ENCODE measurements at places on chromosomes 13 and 19. TPM values are rescaled to one million over a fixed set of nuclear protein-coding genes. Genes with fewer than 3 reads are reported as not detected.

- peak; percentile 76 for DNase-seq
Observed at GRCh38 chr13:36531746-36532486, 99.6 kb downstream of the CCNA1 start.

GRCh38 chr13:20270163-20270865 is 38.2 kb upstream of the GJB6 start:
- no peak for DNase-seq

Gene TLE2
- 20.6 TPM for total RNA-seq

DNA sequence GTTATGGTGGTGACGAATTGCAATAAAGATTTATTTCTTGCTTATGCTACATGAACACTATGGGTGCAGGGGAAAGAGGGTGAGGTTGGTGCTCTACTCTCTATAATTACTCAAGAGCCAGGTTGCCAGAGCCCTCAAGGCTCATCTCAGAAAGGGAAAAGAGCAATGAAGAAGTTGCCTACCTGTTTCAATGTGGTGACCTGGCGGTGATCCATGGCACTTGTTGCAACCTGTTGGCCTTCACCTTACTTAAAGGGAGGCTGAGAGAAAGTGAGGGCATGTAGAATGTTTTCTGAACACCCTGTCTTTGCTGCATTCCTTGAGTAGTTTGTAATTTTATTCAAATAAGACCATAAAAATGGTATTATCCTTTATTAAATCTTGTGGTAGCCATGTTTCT is 394.4 kb downstream of the GPC6 start:
- DNase-seq, result no peak

Gene PRR22
- 0.33 TPM for total RNA-seq

Gene TMEM86B
- total RNA-seq, result 1.1 TPM

DNA sequence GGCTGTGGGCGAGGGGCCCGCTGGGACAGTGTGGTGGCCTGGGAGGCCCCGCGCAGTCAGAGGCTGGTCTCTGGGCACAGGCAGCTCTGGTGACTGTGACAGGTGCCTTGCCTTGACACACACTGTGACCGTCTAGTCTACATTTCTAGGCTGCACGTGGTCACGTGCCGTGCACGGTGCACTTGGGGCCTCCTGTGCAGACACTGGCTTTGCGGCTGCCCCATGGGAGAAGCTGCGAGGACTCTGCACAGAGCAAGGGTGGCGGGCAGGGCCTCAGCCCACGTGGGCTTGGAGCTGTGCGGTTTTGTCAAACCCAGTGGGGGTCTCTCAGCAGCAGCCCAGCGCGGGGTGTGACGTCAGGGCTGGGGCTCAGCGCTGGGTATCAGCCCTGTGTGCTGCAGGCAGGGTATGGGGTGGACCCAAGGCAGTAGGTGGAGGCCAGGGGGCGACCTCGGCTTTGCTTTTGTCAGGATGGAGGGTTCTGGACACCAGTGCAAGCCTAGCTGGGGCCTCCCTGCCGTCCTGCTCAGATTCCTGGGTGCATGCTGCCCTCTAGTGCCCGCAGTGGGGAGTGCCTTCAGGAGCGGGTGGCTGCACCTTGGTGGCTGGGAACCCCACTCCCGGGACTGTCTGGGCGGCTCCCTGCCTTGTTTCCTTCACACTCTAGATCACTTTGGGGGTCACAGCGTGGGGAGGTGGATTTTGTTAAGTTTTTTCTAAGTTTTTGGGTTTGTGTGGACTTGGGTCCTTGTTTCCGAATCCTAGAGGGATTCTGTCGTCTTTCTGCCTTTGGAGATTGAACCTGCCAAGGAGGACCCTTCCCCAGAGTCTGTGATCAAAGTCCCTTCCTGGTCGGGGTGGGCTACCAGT is 62.6 kb downstream of the KDM4B start:
- DNase-seq, result peak; percentile 17

Gene CDC37
- total RNA-seq, result 335 TPM

DNA sequence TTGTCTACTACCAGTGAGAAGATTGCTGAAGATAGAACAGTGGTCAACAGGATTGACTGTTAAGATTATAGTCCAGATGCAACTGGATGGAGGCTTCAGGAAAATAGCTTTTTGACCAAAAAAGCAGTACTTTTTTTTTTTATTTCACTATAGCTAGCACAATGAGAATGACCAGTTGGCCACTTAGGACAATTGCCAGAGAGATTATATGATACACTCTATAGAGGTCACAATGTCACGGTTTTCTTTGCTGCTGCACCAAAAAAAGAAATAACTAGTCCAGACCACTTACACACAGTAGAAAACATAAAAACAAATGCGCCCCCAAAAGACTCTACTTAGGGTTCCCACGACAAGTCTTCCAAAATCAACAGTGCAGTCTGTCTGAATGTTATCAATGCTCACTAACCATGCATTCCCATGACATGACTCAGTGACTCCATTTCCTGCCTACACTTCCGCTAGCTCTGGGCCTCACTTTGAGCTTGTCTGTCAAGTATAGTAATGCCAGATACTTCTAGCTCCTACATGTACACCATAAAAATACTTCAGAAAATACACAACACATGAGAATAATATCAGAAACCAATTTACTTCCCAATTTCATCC is 209.1 kb upstream of the STARD13 start:
- peak; percentile 100 for DNase-seq

- no peak for DNase-seq
Observed at GRCh38 chr13:110156301-110157049, 150.5 kb downstream of the COL4A1 start.

GRCh38 chr19:1076951-1077350 is 10.0 kb downstream of the ARHGAP45 start:
- no peak for DNase-seq

DNA sequence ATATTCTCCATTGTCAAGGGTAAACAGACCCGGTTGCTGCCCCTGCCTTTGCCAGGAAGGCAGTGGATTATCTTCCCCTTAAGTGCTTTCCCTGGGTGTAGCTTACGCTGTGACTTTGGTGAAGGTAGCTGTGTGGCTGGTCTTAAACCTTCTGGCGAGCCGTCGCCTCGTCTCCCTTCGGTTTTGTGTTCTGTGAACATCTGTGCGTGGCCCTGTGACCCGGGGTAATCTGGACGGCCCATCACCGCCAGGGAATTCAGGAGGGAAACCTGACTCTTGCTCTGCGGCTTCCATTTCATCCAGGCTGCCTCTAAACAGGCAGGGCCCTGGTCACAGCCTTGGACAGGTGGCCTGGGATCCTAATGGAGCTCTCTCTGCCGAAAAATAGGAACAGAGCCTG is 78.7 kb downstream of the SHISA2 start:
- no peak for DNase-seq

DNA sequence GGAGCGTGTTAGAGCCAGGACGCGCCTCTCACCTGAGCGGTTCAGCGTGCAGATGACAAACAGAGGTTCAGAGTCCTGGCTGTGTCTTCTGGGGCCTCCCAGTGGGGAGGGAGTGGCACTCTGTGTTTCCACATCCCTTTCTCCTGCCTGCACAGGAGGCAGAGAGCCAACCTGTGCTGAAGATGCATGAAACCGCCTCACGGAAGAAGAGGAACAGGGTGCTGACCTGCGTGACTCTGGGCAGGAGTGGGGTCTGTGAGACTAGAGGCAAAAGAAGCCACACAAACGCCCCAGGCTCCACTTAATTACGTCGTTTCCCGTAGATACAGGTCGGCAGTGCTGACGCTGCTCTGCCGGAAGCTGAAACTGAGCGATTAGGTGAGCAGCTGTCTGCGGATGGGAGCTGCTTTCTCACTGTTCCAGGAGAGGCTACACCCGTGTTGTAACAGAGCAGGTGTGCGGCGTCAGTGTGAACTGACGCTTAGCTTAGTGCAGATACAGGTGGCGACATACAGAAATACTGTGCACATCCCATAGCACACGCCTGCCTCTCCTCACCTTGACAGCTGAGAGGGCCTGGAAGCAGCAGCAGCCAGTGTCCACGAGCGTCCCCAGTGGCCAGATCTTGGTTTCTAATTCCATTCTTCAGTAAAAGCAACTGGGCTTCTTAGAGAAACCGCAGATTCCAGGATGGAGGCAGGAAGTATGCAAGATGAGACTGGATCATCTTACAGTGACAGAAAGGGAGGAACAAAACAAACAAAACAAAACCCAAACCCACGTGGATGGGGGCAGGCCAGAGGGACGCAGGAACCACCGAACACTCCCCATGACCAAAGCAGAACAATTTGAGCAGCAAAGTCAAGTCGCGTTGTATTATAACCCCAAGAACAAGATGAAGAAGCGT is 37.7 kb upstream of the MCF2L start:
- no peak for DNase-seq

Gene TEX30
- 33.7 TPM for total RNA-seq

DNA sequence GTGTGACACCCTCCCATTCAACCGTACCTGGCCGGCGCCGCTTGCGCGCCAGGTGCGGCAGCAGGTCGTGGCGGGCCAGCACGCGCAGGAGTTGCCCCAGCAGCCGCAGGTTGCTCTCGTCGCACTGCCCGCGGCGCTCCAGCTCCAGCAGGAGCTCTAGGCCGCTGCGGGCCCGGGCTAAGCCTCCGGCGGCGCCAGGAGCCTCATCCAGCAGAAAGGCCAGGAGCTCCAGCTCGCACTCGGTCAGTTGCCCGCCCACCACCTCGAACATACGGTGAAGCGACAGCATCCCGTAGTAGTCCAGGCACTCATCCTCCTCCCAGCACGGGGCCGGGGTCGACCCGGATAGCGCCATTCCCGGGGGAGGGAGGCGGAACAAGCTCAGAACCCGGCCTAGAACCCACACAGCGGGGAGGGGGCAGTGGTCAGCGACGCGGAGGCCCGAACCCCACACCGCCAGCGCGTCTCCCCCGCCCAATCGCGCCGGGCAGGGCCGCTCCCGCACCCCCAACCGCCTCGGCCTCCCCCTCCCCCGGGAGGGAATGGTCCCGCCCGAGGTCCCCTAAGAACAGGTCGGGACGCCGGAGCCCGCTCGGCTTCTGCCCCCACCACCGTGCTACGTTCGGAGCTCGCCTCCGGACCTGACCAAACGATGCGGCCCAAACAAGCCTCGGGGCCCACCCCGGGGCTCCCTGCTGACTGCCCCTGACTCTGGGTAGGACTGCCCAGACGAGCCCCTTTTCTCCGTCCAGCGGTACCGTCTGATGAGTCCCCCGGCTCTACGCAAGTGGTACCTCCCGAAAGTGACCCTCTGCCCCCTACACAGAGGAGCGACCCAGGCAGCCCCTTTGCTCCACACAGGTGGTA is 591 bp downstream of the DEDD2 start:
- DNase-seq, result no peak

- no peak for DNase-seq
Observed at GRCh38 chr13:23715762-23716235, 145.6 kb downstream of the TNFRSF19 start.

Gene BRD4
- 10.0 TPM for total RNA-seq

DNA sequence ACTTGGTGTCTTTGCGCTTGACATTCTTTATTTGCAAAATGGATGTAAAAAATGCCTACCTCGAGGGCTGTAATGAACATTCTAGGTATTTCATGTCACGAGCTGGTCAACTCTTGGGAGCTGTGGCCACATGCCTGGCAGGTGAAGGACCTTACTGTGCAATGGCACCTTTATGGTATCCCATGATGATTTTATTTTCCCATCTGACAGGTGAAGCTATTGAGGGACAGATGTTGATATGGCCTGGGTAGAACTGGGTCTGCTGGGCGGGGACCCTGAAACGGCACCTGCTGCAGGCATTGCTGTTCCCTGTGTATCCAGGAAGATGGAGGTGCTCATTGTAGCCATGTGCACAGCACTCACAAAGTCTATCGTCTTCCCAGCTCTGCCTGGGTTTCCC is 332.2 kb downstream of the TEX29 start:
- no peak for DNase-seq

Gene IRGC
- total RNA-seq, result not detected

GRCh38 chr19:53055117-53055516 is 10.6 kb downstream of the ERVV-2 start:
- DNase-seq, result no peak

- no peak for DNase-seq
Observed at GRCh38 chr13:29957320-29957719, 106.9 kb upstream of the UBL3 start.

Gene ZIM2
- total RNA-seq, result not detected

Gene ZNF433
- 2.4 TPM for total RNA-seq

Gene SHKBP1
- total RNA-seq, result 33.5 TPM

DNA sequence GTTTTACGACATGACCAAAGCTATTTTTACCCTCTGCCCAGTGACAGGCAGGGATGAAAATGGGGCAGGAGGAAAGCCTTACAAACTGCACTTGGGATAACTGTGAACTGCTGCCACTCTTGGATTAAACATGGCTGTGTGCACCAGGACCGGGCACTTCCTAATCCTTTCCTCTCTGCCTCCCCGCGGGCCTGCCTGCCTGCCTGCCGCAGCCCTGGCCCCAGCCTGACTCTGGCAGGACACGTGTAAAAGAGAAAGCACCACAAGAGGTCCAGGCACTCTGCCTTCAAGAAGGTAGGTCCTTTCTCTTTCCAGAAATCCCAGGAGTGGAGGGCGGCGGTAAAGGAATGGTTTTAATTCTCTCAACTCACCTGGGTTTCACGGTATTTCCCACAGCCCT is 4.8 kb downstream of the TSHZ3 start:
- DNase-seq, result no peak

GRCh38 chr13:102395174-102395573 is 6.7 kb downstream of the FGF14 start:
- DNase-seq, result no peak

Gene SYMPK
- total RNA-seq, result 43.3 TPM

DNA sequence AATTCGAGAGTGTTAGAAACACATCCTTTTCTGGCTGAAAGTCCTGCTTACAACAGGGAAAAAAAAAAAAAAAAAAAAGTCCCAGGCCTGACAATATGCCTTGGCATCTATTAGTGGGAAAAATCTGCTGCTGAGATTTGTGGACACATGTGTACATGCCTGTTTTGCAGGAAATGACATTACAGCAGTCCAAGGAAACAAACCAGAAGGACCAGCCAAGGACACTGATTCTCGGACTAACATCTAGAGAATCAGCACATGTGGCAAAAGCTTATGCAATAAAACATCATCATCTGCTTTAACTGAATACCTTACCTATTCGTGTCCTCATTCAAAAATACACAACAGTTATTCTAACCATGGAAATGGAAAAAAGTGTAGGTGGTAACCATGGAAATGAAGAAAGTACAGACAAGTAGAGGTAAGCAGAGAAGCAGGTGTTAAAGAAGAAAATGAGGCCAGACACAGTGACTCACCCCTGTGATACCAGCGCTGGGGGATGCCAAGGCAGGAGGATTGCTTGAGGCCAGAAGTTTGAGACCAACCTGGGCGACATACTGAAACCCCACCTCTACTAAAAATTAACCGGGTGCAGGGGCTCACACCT is 9.4 kb upstream of the DPY19L3 start:
- DNase-seq, result no peak

DNA sequence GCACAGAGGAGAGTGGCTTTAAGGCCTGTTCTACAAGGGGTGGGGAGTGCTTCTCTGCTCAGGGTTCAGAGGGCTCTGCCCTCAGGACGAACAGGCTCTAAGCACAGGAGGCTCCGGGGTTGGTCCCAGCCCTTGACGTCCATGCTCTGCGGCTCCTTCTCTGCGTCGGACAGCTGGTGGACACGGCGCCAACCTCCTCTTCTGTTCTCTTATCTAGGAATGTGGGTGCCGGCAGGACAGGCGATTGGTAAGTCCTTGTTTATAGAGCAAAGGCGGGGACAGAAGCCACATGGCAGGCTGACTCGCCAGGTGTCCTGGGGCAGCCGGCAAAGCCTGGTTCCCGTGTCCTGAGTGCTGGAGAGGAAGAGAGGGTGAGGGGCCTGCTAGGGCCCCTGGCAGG is 8.4 kb upstream of the RPS15 start:
- no peak for DNase-seq

Gene PSG1
- not detected for total RNA-seq

GRCh38 chr19:56174086-56174485 is 1.7 kb upstream of the GALP start:
- no peak for DNase-seq

Gene ADGRE2
- not detected for total RNA-seq

GRCh38 chr13:46782066-46782465 is 14.9 kb downstream of the ESD start:
- no peak for DNase-seq

Gene ABCA7
- total RNA-seq, result 5.9 TPM

Data from pulmonary artery endothelial cell (primary cell).